ENCODE measurements at places on chromosomes 7 and 10. TPM values are rescaled to one million over a fixed set of nuclear protein-coding genes. Genes with fewer than 3 reads are reported as not detected.

GLCCI1 gene
- 25.2 TPM for total RNA-seq

HGF gene
- 23.8 TPM for total RNA-seq

SAMD9L gene
- total RNA-seq: 14.9 TPM

HOXA2 gene
- 2.9 TPM for total RNA-seq

GIMAP8 gene
- total RNA-seq: 24.3 TPM

PRLHR gene
- total RNA-seq: not detected

VSTM2A gene
- not detected for total RNA-seq

SPDYE1 gene
- total RNA-seq: not detected

CFAP46 gene
- total RNA-seq: 8.3 TPM

STEAP1B gene
- total RNA-seq: 0.79 TPM

PKD2L1 gene
- not detected for total RNA-seq

INMT gene
- 44.8 TPM for total RNA-seq

PYROXD2 gene
- total RNA-seq: 14.1 TPM

ERLIN1 gene
- total RNA-seq: 23.7 TPM

NME8 gene
- total RNA-seq: 0.44 TPM

GALNT17 gene
- total RNA-seq: 2.4 TPM

PANK1 gene
- 5.4 TPM for total RNA-seq

DOCK1 gene
- total RNA-seq: 81.7 TPM

CHAT gene
- total RNA-seq: not detected

TBATA gene
- not detected for total RNA-seq
